ENCODE measurements at places on chromosomes 12 and 14.

DNA sequence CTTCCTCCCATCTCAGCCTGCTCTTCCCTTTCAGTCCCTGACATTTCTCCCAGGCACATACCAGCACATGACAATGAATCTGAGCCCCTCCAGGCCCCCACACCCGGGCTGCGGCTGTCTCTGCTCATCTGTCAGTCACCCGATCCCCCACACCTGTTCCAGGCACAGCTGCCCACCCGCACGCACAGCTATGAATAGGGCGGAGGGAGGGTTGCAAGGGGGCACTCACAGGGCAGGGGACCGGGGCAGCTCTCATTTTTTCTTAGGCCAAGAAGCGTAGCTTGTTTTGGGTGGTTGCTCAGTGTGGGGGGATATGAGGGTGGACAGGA, 43.7 kb upstream of the TSPAN9 start:
- DNase-seq = no peak

DNA sequence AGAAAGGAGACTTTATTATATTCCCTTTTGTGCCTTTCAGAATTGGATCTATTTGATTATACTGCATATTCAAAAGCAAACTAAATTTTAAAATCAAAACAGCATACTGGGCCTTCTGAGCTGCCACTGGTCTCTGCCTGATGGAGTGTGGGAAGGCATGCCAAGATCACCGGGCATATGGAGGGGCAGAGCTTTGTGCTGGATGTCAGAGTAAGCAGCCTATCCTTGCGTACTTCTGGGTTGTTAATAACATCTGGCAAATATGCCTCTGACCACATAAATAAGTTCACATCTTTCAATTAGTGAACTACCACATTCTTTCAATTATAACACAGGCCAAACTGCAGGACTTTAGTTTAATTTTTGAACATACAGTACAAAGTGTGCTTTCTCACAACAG, 18.3 kb downstream of the MLH3 start:
- no peak for DNase-seq

DNA sequence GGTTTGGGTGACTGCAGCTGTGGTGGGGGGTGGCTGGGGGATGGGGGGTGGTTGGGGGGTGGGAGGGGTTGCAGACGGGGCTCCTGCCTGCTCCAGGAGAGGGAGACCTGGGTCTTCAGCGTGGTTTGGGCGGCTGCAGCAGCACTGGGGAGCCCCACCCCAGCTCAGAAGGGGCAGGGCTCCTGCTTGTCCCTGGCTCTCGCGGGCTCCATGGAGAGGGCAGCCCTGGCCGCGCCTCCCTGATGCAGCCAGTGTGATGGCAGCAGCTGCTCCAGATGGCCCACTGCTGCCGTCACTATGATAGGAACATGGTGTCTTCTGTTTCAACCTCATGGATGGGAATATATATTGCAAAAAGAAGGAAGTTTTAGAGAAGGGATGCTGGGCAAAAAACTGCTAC, 22.9 kb downstream of the TRHDE start:
- DNase-seq = no peak

GRCh38 chr12:1373901-1374735, 220.3 kb downstream of the FBXL14 start:
- no peak for DNase-seq

- no peak for DNase-seq
Observed at GRCh38 chr12:92496790-92497189, 206.0 kb upstream of the PLEKHG7 start.

GRCh38 chr12:15535352-15535781, 213.1 kb downstream of the PTPRO start:
- no peak for DNase-seq

DNA sequence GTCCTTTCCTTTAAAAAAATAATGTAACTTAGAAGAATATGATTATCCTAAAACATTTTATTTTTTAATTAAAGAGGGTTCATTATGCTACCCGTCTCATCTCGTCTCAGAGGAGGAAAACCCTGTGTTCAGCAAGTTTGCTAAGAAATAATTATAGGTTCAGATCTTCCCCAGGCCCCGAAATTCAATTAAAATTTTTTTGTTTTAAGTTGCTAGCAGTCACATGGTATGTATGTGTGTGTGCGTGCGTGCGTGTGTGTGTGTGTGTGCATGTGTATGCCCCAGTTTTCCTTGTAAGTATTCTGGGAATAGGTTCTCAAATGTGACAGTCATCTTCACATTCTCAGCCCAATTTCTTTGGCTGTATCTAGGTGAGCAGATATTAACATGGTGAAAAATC, 86.6 kb upstream of the HOXC13 start:
- no peak for DNase-seq

DNA sequence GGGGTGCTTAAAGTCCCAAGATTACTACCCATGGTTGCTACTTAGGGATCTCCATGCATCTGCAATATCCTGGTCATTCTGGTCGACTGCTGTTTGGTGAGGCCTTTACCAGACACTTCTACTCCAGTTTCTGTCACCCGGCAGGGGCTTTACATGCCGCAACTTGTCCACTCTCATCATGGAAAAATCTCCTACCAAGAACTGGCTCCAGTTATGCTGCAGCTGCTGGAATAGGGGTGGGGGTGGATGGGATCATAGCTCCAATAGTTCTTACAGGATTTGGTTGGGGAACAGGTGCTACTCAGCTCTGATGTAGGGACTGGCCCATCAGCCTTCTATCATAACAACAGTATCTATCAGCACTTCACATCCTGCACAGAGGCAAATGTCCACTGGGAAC, 51.6 kb downstream of the SPTB start:
- DNase-seq = no peak

DNA sequence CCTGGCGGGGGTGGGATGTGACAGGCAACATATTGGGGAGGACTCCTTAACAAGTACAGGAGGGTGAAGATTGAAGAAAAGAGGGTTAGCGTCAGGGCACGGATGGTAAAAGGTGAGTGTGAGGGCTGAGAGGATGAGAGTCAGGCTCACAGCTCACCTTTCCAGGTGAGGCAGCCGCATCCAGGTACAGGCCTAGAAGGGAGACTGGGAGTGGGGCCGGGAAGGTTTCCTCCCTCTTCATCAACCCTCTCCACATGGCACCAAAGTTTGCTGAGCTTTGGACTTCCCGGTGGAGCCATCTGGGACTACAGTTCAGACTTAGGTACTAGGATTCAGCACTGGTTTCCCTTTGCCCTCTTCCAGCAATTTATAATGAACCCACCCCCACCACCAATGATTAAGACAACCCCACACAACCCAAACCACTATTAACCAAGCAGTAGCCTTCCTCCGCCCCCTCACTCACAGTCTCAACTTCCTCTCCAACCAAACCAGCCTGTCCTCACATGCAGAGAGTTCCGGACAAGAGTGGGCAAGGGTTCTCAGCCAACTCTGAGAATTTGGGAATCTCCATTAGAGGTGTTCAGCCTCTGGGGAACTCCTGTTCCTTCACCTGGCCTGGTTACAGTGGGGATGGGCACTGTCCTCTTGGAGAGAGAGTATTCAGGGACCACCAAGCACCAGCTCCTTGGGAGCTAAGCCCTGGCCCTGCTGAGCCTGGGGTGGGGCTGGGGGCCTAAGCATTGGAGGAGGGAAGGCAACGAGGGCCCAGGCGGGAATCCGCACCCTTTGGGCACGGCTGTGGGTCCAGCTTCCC, 2.4 kb upstream of the HOXC4 start:
- DNase-seq = no peak

DNA sequence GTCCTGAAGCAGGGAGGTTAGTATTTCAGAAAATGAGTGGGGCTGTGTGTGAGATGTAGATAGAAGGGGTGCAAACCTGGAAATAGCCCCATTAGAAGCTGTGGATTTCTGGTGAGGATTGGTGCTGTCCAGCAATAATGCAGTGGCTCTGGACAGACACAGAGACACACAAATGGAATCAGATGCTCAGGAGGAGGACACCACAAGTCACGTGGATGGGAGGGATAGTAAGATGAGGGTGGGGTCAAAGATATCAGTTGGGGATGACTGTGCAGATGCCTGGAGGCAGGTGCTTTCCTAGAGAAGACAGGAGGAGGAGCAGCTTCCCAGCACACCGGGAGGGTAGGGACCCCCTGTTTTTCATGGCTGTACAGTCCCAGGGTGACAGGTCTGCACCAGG, 136.5 kb downstream of the PLXNC1 start:
- no peak for DNase-seq

- DNase-seq = no peak
Observed at GRCh38 chr12:130787445-130788410, 51.3 kb downstream of the STX2 start.

DNA sequence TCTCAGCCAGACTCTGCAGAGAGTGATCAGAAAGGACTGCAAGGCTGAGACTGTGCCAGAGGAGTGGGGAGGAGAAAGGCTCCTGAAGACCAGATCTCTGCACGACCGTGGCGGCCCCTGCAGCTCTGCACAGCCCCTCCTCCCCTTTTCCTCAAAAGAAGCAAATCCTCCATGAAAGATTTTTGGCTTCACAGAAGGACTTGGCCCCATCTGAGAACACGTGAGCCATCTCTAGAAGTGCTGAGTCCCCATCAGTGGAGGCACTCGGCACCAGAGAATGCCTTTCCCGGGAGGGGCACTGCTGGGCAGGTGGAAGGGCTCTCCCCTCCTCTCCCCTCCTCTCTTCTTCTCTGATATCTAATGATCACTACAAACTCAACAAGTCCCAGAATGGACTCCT, 6.8 kb downstream of the FIGNL2 start:
- DNase-seq = no peak

DNA sequence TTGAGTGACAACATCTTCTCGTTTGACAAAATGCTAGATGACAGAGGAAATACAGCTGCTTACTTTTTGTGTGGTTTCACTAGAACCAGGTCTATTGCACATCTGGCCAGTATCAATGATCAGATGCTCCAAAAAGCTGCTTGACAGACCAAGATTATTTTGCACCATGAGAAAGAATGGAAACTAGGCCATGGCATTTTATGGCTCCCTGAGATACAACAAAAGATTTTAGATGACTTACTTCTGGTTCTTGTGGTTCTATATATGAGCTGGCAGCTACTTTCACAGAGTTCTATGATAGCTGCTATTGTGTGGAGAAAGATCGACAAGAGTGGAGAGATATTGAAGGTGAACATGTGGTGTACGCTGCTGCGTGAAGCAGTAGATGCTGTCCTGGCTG, 25.9 kb upstream of the PPFIBP1 start:
- peak; percentile 21 for DNase-seq

DNA sequence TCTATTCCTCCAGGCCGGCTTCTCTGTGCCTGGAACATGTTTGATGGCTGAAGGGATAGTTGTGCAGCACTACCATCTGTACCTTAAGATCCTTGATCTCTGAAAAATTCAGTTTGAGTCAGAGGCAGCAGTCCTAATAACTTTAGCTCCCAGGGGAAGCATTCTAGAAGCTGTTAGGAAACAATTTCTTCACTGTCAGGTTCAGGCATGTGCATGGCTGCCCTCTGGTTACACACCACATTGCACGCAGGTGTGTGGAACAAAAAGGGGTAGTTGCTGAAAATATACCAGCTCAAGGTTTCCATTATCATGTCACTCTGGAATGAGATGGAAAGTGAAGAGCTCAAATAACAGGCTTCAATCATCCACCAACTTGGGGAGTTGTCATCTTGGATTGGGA, 80.1 kb downstream of the CHST11 start:
- DNase-seq = no peak

DNA sequence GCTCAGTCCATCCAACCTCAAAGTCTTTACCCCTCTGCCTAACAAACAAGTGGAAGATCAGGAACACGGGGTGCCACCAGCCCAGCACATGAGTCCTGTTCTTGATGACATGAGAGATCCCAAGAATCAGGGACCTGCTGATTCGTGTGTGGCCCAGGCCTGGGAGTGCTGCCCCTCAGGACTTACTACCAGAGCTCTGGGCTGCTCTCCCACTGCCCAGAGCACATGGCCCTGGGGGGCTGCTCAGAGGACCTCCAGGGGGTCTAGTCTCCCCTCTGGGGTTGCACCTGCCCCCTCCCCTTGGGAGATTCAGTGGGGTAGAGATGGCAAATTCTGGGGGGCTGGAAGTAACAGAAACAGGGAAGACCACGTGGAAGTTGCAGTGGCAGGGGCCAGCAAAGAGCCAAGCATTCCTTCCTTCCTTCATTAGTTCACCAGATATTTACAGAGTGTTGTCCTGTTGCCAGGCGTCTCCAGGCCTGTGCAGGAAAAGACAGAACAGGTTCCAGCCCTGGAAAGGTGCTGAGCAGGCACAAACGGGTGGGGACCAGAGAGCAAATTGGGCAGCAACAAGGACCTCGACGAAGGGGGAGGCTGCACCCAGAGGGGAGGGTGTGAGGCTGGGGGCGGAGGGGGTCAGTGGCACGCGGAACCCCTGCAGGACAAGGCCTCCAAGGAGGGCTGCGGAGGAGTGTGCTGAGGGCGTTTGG, 45.1 kb upstream of the MEG3 start:
- DNase-seq = no peak

DNA sequence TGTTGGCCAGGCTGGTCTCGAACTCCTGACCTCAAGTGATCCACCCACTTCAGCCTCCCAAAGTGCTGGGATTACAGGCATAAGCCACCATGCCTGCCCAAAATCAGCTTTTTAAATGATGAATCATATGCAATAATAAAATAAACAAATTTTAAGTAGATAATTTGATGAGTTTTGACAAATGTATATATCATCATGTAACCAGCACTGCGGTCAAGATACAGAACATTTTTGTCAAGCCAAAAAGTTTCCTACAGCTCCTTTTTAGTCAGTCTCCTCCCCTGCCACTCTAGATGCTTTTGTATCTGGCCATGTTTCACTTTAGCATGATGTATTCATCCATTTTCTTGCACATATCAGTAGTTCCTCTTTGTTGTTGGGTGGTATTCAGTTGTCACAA, 17.2 kb downstream of the FRMD6 start:
- no peak for DNase-seq

DNA sequence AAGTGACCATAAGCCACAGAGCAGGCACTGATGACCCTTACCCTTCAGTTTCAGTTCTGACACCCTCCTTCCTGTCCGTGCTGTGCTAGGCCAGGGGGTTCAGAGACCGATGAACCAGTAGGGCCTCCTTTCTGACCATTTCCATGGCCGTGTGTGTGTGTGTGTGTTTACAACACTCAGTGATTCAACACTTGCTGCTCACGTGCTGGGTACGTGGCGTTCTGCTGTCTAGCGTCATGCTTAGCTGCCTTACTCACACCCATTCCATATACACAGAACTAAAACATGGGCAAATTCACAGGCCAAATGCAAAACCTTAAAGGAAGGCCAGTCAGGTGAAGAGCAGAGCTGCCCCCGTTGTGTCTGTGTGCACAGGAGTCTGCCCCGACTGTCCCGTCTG, 67.5 kb downstream of the DNAH10 start:
- DNase-seq = no peak

DNA sequence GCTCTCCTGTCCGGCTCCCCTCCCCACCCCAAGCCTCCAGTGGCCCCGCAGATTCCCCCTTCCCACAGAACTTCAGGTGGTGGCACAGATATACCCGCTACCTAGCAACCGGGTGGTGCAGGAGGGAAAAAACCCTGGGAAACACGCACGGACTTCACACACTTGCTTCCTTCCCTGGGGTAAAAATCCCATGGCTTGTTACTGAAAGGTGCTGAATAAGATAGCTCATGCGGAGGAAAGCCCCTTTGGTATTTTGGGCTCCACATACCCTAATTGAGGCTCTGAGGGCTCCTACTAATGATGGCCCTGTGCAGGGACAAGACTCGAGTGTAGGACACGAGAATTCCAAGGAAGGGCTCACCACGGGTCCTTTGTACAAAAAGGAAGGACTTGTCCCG, 869 bp upstream of the RIMBP2 start:
- no peak for DNase-seq

GRCh38 chr12:16844875-16845274, 238.9 kb upstream of the LMO3 start:
- no peak for DNase-seq

- no peak for DNase-seq
Observed at GRCh38 chr14:48709277-48709785, 876.8 kb downstream of the RPS29 start.

All from activated T-helper 2 cell treated with anti-CD3 and anti-CD28 coated beads, Interferon-gamma antibody, Interleukin-2, Interleukin-4, amounts not matched to agents 10 μg/mL and 5 μg/mL and 100 μg/mL, durations not matched to agents 14 hours and 24 hours and 36 hours (primary cell).